IMR-90 (cell line): ENCODE measurements at places on chromosomes 6 and 20. TPM values are rescaled to one million over a fixed set of nuclear protein-coding genes. Genes with fewer than 3 reads are reported as not detected.

Gene DNAH8
- not detected in 2 replicates for polyA plus RNA-seq

Gene FAM162B
- 2.9 and 4.0 TPM in 2 replicates for polyA plus RNA-seq

Gene SIM1
- not detected in 2 replicates for polyA plus RNA-seq

DNA sequence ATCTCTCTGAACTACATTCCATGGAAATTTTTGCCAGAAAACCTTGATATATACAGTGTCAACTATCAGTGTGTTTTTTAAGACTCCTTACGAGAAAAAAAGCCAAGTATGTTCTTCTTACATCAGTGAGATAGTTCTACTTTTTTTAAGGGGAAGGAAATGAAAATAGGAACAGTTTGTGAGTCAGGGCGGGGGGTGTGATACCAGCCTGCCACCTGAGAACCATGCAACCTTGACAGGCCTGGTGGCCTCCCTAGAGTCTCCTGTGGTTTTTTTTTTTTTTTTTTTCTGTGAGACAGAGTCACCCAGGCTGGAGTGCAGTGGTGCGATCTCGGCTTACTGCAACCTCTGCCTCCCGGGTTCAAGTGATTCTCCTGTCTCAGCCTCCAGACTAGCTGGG, 96.3 kb upstream of the GCM1 start:
- H3K27ac ChIP-seq: no peak overlapping the region
- peaks cover 15% of the 10 kb centered on the region for H3K27me3 ChIP-seq
- H3K36me3 ChIP-seq: no peaks in the 10 kb centered on the region
- no peak for DNase-seq
- no peaks in the 10 kb centered on the region for H3K4me1 ChIP-seq

- no peak overlapping the region for H3K27ac ChIP-seq
- no peak for DNase-seq
- peaks cover 9% of the 10 kb centered on the region; the same call in 1 of the 2 replicates for H3K4me1 ChIP-seq
Observed at GRCh38 chr6:44538131-44538806, 150.8 kb downstream of the CDC5L start.
